Ovary (tissue), 10 donors: ENCODE measurements at places on chromosomes 6 and 20.

DNA sequence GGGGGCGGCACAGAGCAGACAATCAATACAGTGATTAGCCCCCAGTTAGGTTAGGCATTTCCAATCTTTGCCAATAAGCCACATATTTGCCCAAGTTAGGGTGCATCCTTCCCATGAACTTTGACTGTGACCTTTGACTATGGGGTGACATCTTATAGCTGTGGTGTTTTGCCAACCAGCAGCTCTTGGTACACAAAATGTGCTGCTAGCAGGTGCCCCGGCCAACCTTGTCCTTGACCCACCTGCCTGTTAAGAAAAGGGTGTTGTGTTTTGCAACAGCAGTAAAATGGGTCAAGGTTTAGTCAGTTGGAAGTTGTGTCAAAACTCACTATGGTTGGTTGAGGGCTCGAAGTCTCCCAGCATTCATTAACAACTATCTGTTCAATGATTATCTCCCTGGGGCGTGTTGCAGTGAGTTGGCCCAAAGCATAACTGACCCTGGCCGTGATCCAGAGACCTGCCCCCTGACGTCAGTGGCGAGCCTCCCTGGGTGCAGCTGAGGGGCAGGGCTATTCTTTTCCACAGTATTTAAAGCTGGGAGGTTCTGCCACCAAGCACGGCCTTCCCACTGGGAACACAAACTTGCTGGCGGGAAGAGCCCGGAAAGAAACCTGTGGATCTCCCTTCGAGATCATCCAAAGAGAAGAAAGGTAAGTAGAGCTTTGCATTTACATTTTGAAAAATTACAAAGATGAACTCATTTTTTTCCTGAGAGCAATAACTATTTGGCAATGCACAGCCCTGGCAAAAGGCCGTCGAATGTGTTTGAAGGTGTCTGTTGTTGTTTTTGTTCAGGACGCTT lies at the start of gene PCK1:
Gene PCK1 (plus strand): TSS at position 557 of the 802 bp plus-strand sequence. CDS start 302 bp downstream, outside the sequence.
- DNase-seq = peak; percentile 53

- DNase-seq = no peak
These were observed 44.7 kb upstream of the ADIG start for GRCh38 chr20:38536310-38536709.

GRCh38 chr20:17417225-17417624 lies 114.0 kb downstream of the BFSP1 start:
- DNase-seq = no peak

GRCh38 chr6:152313542-152314482 lies 323.4 kb downstream of the SYNE1 start:
- no peak for DNase-seq

DNA sequence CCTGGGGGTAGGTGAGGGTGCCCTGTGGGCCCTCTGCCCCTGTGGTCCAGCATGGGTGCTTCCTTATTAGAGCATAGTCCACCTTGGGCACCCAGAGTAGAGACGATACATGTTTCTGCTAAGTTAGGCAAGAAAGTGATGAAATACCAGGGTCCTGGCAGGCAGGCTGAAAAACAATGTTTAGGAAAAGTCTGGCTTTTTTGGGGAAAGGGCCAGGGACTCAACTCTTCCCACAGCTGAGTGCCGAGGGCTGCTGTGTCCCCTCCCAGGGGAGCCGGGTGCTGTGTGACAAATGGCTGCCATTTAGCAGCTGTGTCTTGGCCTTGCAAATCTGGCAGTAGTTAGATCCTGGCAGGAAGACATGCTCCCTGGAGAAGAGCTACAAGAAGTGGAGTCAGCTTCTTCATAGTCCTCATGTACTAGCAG lies 61.5 kb downstream of the RREB1 start:
- no peak for DNase-seq

GRCh38 chr6:35739645-35740524 lies 3.1 kb downstream of the ARMC12 start:
- no peak for DNase-seq

- no peak for DNase-seq
These were observed 71.3 kb downstream of the PCSK2 start for GRCh38 chr20:17298171-17298570.

- no peak for DNase-seq
These were observed 2.8 kb downstream of the KCNQ5 start for GRCh38 chr6:72624557-72625160.

GRCh38 chr20:16517946-16518783 lies 55.1 kb downstream of the KIF16B start:
- no peak for DNase-seq

DNA sequence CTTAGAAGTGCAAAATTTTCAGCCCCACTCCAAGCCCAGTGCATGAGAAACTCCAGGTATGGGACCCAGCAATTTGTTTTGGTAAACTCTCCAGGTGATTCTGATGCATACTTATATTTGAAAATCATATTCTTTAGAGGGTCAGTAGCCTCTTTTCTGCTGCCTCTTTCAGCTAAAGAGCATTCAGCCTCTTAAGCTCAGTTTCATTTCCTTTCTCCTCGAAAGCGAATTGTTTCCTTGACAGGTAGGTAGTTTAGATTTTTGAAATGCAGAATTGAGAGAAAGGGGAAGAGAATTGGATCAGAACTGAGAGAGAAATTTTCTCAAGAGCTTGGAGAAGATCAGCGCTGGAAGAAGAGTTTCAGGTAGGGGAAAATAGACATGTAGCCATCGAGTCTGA lies 995.8 kb upstream of the FLRT3 start:
- no peak for DNase-seq

DNA sequence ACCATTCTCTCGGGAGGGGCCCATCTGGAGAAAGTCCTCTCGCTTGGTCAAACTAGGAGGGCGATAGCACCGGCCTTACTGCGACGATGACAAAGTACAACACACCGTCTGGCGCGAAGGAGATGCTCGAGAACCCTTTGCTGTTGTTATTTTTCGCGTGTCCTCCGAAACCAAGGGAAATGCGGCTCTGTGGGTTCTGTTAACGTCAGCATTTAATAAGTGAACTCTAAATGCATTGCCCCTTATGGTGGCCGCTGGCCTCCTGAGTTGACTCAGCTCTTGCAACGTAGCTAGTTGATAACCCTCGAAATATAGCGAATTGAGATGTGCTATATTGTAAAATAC lies 577 bp upstream of the SCAND1 start:
- no peak for DNase-seq

DNA sequence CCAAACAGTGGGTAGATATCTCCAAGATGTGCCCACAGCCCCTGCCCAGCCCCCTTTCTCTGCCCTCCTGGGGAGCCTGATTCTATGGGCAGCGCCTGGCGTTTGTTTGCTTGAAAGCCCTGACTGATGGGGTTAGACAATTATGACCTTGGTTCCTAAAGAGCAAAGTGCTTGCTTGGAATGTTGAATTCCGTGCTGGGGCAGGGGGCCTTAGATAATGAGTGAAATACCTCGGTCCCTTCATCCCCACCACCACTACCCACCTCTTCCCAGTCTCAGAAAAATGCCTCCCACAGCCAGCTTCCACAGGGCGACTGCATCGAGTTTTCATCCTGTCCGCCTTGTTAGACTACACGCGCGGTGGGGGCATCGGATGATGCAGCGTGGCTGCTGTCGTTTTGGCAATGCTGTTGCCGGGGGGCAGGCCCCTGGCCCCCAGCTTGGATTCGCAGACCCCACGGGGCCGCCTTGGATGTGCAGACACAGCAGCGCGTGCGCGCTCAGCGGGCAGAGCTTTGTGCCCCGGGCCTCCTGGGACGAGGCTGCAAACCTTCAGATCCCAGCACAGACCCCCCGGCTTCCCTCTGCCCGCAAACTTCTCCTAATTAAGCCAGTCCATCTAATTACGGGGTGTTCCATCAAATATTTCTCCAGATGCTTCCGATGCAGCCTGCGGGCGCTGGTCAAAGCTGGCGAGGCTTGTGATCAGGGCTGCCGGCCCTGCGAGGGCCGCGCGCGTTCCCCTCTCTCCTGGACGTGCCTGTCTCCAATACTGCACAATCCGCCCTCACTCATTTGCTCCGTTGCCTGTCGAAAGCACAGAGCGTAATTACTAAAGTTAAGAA lies 86.1 kb downstream of the LINC00237 start:
- no peak for DNase-seq

DNA sequence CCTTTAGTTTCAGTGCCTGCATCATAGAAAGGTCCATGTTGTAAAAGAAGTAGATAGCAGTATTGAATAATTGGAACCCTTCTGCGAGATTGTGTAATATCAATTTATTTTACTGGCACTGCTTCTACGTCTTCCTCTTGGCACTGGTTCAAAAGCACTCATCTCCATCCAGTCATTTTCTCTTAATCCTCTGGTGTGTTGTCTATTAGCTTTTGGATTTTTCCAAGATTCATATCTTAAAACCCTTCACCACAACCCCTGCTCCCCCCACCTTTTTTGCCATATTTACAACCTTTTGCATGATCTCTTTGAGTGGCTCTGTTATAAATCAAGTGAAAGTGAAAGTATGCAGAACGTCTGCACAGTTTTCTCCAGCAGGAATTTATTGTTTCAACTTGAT lies 76.6 kb upstream of the HSF2 start:
- no peak for DNase-seq

- no peak for DNase-seq
These were observed 132.6 kb upstream of the CST7 start for GRCh38 chr20:24816431-24816830.

- DNase-seq = no peak
These were observed 52.4 kb upstream of the EDN3 start for GRCh38 chr20:59247731-59248684.

GRCh38 chr6:167918548-167919278 lies 78.8 kb upstream of the KIF25 start:
- DNase-seq = no peak

GRCh38 chr6:14986370-14986769 lies 259.5 kb upstream of the JARID2 start:
- DNase-seq = no peak

GRCh38 chr20:54027704-54028103 lies 42.7 kb downstream of the BCAS1 start:
- no peak for DNase-seq
